ENCODE measurements at places on chromosomes 5 and 9.

DNA sequence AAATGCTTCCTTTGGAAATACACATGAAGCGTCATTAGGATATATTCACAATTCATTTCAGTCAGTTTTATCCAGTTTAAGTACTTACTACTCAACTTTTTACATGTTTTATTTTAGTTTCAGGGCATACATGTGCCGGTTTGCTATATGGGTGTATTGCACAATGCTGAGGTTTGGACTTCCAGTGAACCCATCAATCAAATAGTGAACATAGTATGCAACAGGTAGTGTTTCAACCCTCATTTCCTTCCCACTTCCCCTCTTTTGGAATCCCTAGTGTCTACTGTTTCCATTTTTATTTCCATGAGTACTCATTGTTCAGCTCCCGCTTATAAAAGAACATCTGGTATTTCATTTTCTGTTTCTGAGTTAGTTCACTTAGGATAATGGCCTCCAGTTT, 74.7 kb downstream of the TMEM161B start:
- no peak for DNase-seq

DNA sequence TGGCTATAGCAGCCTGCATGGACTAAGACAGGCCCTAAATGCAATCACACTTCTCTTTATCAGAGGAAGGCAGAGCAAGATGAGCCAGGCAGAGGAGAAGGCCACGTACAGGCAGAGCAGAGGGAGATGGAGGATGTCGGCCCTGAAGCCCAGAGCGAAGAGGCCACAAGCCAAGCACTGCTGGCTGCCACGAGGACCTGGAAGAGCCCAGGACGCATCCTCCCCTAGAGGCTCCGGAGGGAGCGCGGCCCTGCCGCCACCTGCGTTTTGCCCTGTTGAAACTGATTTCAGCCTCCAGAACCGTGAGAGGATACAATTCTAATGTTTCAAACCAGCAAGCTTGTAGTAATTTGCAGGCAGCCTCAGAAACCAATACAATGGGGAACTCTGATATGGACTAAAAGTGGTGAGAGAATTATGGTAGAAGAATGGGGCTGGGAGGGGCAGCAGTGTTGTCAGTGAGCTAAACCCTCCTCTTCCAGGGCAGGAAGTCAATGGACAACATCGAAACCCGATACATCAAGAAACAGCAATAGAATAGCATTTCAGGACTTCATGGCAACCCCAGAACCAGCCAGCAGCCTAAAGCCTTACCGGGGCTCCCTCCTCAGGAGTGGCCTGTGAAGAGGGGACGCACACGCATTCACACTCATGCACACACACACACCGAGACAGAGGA, 32.6 kb downstream of the ADAMTS2 start:
- DNase-seq, result peak; percentile 60

DNA sequence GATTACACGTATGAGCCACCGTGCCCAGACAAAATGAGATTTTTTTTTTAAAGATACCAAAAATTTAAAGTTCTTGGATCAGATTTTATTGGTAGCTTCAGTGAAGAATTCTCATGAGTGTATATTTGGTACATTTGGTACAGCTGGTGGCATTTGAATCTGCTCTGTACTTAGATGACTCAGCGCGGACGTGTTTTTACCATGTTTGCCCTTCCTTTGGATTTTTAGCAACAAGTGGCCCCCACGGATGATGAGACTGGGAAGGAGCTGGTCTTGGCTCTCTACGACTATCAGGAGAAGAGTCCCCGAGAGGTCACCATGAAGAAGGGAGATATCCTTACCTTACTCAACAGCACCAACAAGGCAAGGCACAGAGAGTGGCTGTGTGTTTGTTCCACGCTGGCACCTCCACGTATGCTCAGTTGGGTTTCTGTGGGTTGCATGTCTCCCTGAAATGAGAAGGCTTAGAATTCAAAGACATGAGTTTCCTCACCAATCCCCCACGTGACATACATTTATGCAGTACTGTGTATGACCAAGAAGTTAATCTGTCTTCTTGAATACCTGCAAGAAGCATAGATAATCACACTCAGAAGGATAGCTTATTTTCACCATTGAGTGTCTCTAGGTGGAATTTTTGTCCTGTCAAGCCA, 36.3 kb downstream of the SPTAN1 start:
- no peak for DNase-seq

DNA sequence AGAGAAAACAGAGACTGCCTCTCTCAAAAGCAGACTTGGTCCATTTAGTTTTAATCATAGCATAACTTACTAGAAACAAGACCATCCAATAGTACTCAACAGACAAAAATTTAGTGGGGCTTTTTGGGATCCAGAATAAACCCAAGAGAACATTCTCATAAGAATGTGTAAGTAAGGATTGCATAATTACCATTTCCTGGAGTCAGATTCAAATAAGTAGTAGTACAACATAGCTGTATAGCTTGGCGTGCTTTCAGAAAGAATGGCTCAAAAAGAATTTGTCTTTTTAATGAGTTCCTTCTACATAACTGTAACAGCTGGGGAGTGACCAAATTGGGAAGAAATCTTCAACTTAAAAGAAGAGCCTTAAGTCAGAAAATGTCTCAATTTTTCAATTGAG, 145.4 kb downstream of the DENND1A start:
- no peak for DNase-seq

DNA sequence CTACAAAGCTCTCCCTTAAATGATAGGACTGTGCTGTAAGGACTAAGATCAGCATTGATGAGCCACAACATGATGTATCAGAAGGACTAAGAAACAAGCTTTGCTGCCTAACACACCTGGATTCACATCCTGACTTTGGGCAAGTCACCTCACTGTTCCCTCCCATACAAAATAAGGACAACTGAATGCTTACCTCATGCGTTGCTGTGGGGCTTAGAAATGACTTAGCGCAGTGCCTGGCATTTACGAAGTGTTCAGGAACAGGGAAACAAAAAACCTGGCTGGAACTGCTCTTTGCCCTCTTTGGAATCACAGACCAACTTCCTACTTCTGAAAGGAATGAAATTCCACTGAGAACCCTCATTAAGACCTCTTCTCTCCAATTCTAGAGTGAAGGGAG, 113.7 kb downstream of the BAAT start:
- no peak for DNase-seq

DNA sequence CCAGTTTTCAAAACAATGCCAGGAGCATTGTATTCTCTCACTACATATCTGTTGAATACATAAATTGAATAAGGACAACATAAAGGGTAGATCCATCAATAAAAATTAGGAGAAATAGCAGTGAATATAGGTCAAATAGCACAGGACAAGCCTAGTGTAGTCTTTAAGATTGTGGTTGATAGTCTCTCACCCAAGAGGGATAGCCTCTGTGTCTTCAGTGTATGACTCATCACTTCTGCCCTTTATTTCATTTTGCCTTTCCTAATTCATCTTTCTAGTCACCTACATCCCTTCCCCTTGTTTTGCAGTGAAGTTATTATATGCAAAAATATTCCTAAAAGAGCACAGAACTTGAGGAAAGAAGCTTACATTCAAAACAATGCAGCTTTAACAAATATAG, 335.0 kb upstream of the TUSC1 start:
- no peak for DNase-seq

DNA sequence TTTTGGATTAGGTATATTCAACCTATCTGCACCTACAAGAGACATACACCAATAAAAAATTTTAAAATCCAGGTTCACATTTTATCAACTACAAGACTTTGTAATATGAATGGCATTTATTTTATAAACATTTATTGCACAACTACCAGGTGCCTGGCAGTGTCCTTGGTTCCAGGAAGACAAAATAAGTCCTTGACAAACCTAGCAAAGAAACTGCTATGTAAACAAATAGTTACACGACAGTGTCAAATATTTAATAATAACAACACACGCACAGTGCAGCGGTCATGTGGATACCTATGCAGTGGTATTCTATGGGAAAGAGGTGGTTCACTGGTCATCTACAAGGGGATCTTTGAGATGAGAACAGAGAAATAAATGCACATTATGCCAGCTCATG, 120.7 kb downstream of the MYO10 start:
- DNase-seq, result no peak

DNA sequence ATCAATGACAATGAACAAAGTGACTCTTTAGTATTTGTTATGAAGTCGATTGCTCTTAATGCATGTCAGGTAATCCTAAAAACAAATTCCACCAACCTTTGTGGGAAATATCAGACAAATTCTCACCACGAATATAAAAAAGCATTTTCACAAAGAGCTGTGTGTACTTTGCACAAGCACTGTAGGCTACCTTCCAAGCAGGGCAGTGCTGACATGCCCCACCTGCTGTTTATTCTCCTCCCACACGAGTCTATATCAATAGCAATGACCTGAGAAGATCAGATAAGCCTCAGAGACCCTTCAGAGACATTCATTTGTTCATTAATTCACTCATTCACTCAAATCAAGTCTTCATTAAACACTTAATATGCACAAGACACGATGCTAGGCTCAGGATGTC, 469.1 kb downstream of the ZSWIM6 start:
- DNase-seq, result no peak

DNA sequence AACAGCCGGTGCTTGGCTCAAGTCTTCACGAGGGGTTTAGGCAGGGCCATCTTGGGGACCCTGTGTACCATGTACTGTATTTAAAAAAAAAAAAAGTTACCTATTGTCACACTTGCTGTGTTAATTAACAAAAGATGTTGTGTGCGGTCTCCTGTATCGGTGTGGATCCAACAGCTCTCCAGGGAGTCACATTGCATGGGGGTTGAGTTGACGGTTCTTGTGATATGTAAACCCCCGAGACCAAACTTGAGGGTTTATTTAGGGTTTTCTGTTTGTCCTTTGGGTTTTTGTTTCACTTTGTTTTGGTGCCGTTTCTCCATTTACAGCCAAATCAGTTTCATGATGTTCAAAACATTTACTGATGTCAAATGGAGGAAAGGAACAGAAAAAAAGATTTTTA, 22.2 kb downstream of the AMBP start:
- no peak for DNase-seq

GRCh38 chr5:9774472-9775079, 144.4 kb upstream of the TAS2R1 start:
- DNase-seq, result no peak

DNA sequence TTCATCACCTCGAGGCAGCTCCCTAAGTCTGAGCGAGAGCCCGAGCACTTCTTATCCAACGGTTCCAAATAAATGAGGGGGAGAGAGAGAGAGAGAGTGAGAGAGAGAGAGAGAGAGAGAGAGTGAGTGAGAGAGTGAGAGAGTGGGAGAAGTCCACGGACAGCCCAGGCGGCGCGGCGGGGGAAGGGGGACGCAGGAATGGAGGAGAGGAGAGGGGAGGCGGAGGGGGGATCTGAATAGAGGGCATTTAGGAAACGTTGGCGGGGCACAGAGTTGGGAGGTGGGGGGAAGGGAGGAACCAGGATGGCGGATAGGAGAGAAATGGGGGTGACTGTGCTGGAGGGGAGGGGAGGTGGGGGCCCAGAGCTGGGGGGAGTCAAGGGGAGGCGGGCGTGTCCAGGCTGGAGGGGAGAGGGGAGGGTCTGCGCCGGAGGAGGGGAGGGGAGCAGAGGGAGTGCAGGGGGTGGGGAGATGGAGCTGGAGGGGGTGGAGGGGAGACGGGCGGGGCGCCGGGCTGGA, 398 bp upstream of the BASP1 start:
- DNase-seq, result no peak

DNA sequence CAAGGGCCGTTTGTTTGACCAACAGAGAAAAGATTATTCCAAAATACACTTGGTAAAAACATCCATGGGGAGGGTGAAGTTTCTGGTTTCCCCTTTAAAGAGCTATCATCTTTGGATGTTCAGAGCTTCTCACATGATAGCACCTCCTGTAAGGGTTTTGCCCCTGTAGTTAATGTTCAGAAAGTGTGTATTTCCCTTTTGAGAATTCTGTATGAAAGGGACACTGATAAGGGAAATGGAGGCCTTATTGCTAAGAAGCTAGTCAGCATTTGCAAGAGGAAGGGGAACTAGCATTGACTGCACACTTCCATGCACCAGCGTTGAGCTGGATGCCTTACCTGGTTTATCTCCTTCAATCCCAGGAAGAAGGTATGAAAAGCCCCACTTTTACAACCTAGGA, 31.5 kb upstream of the C5orf58 start:
- no peak for DNase-seq

- no peak for DNase-seq
Measured at GRCh38 chr5:114237766-114238165, 124.1 kb upstream of the KCNN2 start.

- no peak for DNase-seq
Measured at GRCh38 chr9:10148796-10149195, 464.0 kb downstream of the PTPRD start.

DNA sequence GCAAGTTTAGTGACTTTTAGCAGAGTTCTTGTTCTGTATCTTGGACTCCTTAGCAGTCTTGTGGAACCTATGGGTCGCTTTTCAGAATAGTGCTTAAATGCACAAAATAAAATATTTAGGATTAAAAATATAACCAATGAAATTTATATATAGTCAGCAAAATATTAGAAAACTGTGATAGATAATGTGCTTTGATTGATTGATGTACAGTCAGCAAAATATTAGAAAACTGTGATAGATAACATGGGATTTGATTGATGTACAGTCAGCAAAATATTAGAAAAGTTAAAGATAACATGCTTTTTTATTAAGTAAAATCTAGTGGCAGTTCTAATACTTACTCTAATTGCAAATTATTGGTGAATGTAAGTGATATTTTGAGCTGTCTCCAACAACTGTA, 16.1 kb downstream of the PALM2AKAP2 start:
- DNase-seq, result no peak

GRCh38 chr9:131385296-131385695, 8.6 kb upstream of the PRRC2B start:
- DNase-seq, result no peak

- no peak for DNase-seq
Measured at GRCh38 chr5:137481596-137481995, 17.5 kb downstream of the SPOCK1 start.

- DNase-seq, result no peak
Measured at GRCh38 chr5:131587541-131587940, 47.5 kb downstream of the RAPGEF6 start.

GRCh38 chr5:59299006-59299405, 594.5 kb downstream of the PDE4D start:
- no peak for DNase-seq

GRCh38 chr9:70574151-70574837, 159.8 kb upstream of the KLF9 start:
- DNase-seq, result peak; percentile 85

- DNase-seq, result no peak
Measured at GRCh38 chr9:136358016-136358415, 5.5 kb downstream of the DNLZ start.

- no peak for DNase-seq
Measured at GRCh38 chr5:87114631-87115030, 153.1 kb upstream of the RASA1 start.

GRCh38 chr9:90393365-90394152, 249.1 kb downstream of the DIRAS2 start:
- no peak for DNase-seq

DNA sequence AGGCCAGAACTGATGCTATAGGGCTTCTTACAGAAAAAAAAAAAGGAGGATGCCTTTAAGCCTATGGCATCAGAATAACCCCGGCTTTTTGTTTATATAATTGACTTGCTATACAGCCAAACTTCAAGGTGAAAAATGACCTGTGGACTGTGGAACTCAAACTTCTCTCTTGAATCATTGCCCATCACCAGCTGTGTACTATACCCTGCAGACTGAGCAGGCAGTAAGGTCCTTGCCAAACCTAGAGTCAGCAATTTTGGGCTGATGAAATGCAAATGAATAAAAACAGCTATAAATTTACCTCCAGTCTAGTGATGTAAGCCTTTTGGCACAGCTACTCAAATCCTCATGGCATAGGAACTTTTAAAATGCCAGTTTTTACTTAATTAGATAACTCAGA, 44.5 kb upstream of the PPP3R2 start:
- no peak for DNase-seq
